ENCODE measurements at places on chromosomes 7 and 10.

DNA sequence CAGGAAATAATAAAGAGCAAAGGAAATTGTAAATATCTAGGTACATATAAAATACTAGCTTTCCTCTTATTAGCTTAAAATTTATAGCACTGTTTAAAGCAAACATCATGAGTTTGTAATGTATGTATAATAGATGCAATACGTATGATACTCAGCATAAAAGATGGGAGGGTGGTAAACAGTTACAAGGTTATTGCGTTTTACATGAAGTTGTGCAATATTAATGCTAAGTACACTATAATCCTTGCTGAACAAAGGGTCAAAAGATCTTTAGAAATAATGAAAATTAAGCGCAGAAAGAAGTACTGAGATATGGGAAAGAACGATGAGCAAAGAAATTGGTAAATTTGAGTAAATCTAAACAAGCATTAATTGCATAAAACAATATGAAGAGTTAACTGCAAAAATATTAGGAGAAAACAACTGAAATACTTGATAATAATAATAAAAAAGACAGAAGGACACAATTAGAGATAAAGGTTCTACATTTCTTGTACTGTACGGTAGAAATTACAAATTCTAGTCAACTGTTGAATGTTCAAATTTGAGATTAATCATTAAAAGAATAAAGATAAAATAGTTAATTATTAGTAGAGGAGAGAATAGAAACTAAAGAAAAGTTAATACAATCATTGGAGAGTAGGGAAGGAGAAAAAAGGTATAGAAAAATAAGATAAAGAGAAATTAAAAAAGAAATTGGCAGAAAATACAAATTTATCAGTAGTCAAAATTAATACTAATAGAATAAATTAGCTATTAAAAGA, 17.9 kb downstream of the C10orf67 start:
- DNase-seq = peak; percentile 70

GRCh38 chr7:11831736-11832495, at the start of gene THSD7A:
Gene THSD7A (minus strand): TSS chr7:11832198. CDS start chr7:11831946, 252 bp downstream.
- peak; percentile 34 for DNase-seq

DNA sequence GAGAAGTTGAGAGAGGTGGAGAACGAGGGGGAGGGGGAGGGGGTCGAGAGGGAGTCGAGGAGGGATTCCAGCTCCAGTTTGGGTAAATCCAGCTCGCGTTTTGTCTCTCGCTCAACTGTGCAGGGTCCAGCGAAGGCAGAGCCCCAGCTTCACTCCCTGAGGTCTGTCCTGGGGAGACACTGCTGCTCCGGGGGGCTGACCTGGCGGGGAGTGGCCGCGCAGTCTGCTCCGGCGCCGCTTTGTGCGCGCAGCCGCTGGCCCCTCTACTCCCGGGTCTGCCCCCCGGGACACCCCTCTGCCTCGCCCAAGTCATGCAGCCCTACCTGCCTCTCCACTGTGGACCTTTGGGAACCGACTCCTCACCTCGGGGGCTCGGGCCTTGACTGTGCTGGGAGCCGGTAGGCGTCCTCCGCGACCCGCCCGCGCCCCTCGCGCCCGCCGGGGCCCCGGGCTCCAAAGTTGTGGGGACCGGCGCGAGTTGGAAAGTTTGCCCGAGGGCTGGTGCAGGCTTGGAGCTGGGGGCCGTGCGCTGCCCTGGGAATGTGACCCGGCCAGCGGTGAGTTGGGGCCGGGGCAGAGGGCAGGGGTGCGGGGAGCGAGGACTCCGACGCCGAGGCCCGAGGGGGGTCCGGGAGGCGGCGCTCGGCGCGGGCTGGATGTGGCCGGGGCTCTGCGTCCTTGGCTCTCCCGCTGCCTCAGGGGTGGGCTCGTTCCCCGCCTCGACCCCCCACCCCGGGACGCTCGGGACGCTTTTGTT, at the start of gene TET1:
TET1 (plus strand) TSS at position 152 of the 757 bp plus-strand sequence. CDS start 12,002 bp downstream, outside the sequence.
- DNase-seq = peak; percentile 71

- DNase-seq = peak; percentile 37
These were observed 4.4 kb downstream of the JAZF1 start for GRCh38 chr7:28176174-28176573.

GRCh38 chr7:78702770-78703169, 750.7 kb downstream of the MAGI2 start:
- peak; percentile 86 for DNase-seq

GRCh38 chr7:69067397-69067796, 530.9 kb upstream of the AUTS2 start:
- no peak for DNase-seq

GRCh38 chr10:23630376-23630775, 191.5 kb downstream of the OTUD1 start:
- no peak for DNase-seq

DNA sequence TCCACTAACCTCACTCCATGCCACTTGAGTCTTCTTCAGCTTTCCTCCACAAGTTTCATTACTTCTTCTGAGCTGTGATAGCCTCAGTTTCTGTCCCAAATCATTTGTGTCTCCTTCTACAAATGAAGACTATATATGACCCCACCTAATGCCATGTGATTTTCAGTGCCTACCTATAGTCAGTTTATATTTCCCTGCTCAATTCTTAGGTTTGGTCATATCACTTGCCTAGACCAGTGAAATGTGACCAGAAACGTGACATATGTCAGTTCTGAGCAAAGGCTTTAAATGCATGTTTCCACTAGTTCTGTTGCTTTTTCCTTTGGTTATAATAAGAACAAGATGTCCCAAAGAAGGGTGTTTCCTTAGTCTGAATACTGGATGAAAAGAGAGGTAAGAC, 24.6 kb upstream of the REEP3 start:
- no peak for DNase-seq

All from amniotic epithelial cell (primary cell).